NCI-H1417 (cell line): ENCODE measurements at places on chromosomes 13 and 19.

GRCh38 chr13:96862093-96862492 is 132.2 kb downstream of the OXGR1 start:
- DNase-seq = no peak

GRCh38 chr19:53849237-53849676 is 18.4 kb upstream of the MYADM start:
- no peak for DNase-seq

GRCh38 chr13:45811891-45812694 is 39.5 kb downstream of the SIAH3 start:
- DNase-seq = peak; percentile 63

DNA sequence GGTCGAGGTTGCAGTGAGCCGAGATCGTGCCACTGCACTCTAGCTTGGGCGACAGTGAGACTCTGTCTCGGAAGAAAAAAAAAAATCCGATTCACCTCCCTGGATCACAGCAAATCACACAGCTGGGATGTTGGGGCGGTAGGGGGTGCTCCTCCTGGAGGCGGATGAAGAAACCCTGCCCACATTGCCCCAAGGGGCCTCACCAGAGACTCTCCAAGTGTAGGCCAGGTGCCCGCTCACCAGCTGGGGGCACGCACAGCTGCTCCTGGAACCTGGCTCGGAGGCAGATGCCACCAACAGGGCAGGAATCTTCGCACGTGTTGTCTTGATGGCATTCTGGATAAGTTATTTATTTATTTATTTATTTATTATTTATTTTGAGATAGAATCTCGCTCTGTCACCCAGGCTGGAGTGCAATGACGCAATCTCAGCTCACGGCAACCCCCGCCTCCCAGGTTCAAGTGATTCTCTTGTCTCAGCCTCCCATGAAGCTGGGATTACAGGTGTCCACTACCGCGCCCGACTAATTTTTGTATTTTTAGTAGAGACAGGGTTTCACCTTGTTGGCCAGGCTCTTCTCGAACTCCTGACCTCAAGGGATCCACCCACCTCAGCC is 3.1 kb downstream of the UQCR11 start:
- DNase-seq = no peak

DNA sequence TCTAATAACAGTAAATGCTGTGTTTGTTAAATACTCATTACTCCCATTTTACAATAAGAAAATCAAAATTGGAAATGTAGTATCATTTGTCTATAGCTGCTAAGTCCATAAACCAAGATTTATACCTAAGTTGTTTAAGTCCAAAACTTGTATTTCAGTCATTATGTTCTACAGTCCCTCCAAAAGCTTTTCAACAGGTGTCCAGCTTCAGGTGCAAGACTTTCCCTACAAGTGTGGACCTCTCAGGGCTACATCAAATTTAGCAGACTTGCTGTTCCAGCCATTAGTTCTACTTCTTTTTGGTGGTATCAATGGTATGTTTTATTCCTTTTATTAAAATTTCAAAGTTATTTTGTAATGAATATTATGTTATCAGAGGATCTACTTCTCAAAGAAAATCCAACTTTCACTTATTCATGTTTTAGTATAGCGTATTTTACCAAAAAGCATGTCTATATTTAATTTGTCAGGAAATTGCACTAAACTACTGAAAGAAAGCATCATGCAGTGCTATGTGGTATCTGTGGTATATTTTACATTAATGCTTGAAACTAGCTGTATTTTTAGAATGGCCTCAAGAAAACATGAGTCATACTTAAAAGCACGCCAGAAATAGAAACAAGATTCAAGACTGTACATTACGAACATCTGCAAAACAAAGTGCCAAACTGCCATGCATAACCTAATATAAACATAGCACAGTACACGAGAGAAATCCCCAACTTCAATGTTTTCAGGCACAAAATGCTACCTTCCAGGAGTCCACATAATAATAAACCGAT is 44.5 kb downstream of the VWA8 start:
- no peak for DNase-seq

- no peak for DNase-seq
Observed at GRCh38 chr19:10266706-10267105, 4.2 kb upstream of the ICAM1 start.

DNA sequence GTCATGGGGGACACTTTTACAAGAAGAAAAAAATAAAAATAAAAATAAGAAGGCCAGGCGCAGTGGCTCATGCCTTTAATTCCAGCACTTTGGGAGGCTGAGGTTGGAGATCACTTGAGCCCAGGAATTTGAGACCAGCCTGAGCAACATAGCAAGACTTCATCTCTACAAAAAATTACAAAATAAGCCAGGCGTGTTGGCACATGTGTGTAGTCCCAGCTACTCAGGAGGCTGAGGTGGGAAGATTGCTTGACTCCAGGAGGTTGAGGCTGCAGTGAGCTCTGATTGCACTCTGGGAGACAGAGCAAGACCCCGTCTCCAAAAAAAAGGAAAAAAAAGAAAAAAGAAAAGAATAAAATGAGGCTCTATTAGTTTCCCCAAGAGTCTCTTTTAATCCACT is 157.0 kb downstream of the PTPRS start:
- no peak for DNase-seq

DNA sequence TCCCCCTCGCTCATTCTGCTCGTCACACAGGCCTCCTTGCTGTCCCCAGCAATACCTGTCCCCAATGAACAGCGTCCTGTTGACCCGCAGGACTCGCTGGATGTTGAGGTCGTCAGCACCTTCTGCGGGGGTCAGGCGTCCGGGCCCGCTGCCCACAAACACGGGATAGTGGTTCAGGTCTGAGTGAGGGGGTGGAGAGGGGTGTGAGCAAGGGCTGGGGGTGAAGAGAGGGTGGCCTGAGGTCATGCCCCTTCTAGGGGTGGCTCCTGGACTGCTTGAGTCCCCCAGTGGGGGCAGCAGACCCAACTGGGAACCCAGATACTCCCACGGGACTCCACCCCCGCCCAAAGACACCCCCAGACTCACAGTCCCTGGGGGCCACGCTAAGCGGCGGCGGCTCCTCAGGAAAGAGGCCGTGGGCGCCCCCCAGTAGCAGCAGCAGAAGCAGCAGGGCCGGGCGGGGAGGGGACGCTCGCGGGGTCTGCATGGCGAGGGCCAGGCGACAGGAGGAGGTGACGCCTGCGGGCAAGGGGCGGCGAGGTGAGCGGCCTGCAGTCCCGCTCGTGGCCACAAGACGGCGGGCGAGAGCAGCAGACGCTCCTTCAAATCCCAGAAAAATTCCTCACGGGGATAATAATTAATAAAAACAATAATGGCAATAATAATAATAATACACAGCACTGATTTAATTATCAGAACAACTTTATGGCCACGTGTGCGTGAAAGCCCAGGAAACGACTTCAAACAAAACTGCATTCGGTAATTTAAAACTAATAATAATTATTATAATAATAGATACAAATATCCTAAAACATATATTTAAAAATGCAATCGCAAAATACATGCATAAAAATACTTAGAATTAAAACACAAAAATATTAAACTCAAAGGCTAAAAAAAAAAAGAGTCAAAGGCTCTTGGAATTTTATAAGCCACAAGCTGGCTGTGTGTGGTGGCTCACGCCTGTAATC is 1.2 kb downstream of the SEMA6B start:
- peak; percentile 31 for DNase-seq

DNA sequence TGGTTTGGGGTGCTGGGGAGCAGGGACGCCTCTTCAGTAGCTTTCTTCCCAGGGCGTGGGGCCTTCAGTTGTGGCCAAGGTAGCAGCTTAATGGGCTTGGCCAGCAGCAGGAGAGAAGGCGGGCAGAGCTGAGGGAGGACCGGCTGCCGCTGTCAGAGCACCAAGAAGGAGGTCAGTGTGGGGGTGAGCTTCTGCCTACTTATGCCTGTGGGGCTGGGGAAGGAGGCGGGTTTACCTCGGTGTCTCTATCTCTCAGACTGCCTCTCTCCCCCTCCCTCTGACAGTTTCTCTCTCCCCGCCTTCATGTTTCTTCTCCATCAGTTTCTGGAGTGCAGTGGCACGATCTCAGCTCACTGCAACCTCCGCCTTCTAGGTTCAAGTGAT is at the start of gene CAPN12:
Gene CAPN12 (minus strand): TSS at position 177 of the 384 bp plus-strand sequence. CDS start 309 bp downstream, outside the sequence.
- DNase-seq = no peak

GRCh38 chr13:50685491-50685890 is 158.0 kb downstream of the DLEU7 start:
- peak; percentile 17 for DNase-seq

DNA sequence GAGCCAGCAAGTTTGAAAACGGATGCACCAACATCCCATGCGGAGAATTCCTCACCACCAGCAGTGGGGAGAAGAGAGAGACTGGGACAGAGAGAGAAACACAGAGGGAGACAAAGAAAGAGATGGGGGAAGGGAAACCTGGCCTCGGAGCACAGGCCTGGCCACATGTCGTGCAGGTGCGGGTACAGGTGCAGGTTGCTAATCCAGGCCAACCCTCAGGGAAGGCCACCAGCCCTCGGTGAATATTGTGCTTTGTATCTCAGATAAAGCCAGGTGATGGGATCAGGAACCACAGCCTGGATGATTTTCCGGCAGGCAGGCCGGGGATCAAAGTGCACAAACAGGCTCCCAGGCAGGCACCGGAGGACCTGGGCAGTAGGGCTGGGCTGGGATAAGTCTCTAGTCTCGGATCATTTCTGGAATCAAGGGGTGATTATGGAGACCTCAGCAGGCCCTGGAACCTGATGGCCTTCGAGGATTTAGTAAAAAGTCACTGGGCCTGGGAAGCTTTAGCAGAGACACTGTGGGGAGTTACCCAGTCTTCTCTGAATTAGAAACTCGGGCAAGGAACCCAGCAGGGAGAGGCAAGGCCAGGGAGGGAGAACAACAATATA is 3.7 kb downstream of the GAS6 start:
- peak; percentile 42 for DNase-seq

DNA sequence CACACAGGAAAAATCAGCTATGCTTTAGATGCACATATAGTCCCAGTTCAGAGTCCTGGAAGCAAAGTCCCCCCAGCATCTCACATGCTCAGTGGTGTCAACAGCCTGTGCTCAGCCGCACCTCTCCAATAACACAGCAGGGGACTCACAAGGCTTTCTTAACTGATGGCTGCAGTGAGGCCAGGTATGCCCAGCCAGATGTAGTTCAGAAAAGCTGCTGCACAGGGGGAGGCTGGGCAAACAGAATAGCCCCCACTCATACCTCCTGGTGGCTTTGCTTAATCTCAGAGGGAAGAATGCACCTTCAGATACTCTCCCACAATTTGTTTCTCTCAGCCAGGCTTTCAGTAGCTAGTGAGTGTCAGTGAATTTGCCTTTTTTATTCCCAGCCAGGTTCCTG is 33.4 kb downstream of the FAM124A start:
- peak; percentile 25 for DNase-seq

DNA sequence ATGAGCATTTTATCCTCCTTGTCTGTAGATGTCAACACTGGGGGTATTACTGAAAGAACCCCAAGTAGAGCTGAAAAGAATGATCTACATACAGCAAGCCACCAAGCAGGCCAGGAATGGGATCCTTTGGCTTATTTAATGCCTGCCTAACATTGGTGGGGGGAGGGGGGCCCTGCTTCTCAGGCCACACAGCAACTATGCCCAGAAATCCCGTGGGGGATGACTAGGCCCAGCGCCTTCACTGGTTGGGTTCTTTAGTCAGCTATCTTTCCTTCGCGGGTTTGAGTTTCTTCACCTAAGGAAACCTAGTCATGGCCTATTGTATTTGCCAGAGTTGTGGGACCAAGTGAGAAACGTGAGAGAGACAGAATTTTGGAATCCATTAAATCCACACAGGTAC is 80.5 kb downstream of the CCNA1 start:
- DNase-seq = no peak

DNA sequence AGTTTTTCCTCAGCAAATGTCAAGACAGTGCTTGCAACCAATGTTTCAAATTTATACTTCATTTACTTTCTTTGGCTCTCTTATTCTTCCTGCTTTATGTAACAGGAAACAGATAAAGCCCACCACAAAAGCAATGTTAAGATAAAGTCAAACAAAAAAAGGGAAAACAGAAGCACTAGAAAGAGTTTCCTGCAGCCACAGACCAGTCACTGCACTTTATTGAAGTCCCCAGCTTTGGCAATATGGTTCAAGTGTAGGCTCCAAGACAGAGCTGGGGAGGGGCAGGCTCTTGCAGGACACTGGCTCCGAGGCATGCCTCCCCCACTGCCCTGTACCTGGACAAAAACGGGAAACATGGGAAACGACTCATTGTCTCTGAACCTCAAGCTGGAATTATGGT is 15.3 kb upstream of the CDC16 start:
- DNase-seq = no peak

- DNase-seq = no peak
Observed at GRCh38 chr13:112431734-112432133, 55.6 kb downstream of the SPACA7 start.

GRCh38 chr13:97493456-97493855 is 59.5 kb downstream of the RAP2A start:
- DNase-seq = no peak

DNA sequence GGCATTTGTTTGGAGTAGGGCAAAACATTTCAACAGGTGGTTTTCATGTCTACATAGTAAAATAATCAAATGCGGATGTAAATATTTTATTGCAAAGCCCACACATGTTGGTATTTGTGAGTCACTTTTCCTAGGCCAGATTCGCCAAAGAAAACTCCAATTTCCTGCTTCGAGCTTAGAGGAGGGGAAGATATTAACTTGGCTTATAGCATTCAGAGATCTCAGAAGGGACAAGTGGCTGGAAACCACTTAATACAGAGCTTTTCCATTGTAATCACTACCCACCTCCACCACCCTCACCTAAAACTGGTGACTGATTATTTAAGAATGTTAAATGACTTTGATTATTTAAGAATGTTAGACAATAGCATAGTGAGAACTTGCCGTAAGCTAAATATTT is 530.6 kb upstream of the SPRY2 start:
- no peak for DNase-seq

DNA sequence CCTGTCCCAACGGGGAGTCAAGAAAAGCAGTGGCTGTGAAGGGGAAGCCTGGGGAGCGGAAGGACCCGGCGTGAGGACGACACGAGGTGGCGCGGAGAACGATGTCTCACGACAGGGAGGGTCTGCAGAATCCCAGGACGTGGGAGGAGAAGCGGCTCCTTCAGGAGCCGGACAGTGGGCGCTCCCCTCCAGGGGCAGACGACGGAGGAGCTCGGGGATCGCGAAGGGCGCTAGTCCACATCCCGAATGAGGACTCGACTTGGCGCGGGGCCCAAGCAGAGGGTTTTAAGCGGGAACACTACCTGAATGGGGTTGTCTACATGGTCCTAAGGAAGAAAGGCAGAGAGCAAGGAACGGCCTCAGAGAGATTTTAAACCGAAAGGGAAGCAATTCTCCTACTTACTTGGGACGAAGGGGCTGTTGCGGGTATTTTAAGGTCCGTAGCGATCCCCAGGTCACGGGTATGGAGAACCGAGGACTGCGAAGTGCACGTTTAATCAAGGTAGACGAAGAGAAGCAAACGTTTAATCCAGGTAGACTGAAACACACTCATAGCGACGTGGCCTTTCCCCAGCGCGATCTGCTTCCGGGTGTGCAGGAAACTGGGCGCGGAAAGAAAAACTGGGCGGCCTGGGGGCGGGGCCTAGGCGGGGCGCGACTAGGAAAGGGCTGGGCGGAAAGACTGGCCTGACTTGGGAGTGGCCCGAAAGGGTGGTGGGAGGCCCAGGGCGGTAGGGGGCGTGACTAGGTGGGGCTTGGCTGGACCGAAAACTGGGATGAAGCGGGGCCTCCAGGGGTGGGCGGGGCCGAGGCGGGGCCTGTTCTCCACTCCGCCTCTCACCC is at the start of gene ZNF841:
Gene ZNF841 (minus strand): TSS at position 594 of the 843 bp plus-strand sequence. CDS start 10,964 bp downstream, outside the sequence.
- DNase-seq = peak; percentile 88

GRCh38 chr13:110448677-110449076 is 112.8 kb downstream of the RAB20 start:
- DNase-seq = no peak
